ENCODE measurements at places on chromosomes 13 and 19. TPM values are rescaled to one million over a fixed set of nuclear protein-coding genes. Genes with fewer than 3 reads are reported as not detected.

ADM5 gene
- total RNA-seq, result 2.6 TPM

NPAS1 gene
- total RNA-seq, result not detected

ZNF154 gene
- 2.6 TPM for total RNA-seq

POU4F1 gene
- not detected for total RNA-seq

C5AR1 gene
- 90.8 TPM for total RNA-seq

PLA2G4C gene
- total RNA-seq, result 11.0 TPM

MCEMP1 gene
- total RNA-seq, result not detected

FFAR1 gene
- total RNA-seq, result not detected

MYDGF gene
- total RNA-seq, result 34.1 TPM

C3 gene
- total RNA-seq, result 465 TPM

B3GNT8 gene
- total RNA-seq, result 0.49 TPM

VSIG10L gene
- total RNA-seq, result 1.4 TPM

TEX26 gene
- total RNA-seq, result 0.51 TPM

KDELR1 gene
- total RNA-seq, result 62.5 TPM

CEACAM5 gene
- 1.6 TPM for total RNA-seq

CYP4F2 gene
- total RNA-seq, result not detected

C13orf42 gene
- not detected for total RNA-seq

KCNN4 gene
- total RNA-seq, result 25.2 TPM

PEX11G gene
- total RNA-seq, result 2.3 TPM

OR7D2 gene
- not detected for total RNA-seq

DGKH gene
- 19.8 TPM for total RNA-seq

DHDH gene
- total RNA-seq, result not detected

MAST1 gene
- total RNA-seq, result not detected

POLR1G gene
- total RNA-seq, result 1.7 TPM

ZFP14 gene
- total RNA-seq, result 4.9 TPM

ATXN8OS gene
- not detected for total RNA-seq

C1QTNF9B gene
- not detected for total RNA-seq
